ENCODE measurements at places on chromosomes 2 and 18.

DNA sequence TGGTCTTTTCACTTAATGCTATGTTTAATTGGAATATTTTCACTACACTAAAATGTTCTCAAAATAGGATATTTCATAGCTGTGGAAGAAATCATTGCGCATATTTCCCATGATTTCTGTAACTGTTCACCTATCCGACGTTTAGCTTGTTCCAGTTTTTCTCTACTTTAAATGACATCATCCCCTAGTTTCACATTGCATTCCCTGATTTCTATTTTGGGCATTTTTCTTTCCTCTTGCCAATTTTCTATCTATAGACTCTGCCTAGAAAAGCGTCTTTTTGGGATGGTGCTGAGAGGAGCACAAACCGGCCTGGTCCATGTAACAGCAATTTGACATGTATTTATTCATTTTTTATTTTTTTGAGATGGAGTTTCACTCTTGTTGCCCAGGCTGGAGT lies 163.4 kb downstream of the SH3RF3 start:
- DNase-seq: no peak

GRCh38 chr2:25586726-25587144 lies 86.6 kb downstream of the DTNB start:
- no peak for DNase-seq

DNA sequence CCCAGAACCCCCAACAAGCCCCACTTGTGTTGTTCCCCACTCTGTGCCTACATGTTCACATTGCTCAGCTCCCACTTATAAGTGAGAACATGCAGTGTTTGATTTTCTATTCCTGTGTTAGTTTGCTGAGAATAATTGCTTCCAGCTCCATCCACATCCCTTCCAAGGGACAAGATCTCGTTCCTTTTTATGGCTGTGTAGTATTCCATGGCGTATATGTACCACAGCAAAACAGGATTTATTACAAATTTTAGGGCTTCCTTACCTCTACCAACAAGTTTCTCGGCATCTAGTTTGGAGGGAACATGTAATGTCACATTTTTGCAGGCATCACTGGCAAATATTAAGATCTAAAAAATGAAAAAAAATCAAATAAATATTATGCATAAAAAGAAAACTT lies 8.9 kb downstream of the DSC2 start:
- DNase-seq: no peak

- no peak for DNase-seq
Measured at GRCh38 chr2:123999681-124000080, 25.4 kb upstream of the CNTNAP5 start.

DNA sequence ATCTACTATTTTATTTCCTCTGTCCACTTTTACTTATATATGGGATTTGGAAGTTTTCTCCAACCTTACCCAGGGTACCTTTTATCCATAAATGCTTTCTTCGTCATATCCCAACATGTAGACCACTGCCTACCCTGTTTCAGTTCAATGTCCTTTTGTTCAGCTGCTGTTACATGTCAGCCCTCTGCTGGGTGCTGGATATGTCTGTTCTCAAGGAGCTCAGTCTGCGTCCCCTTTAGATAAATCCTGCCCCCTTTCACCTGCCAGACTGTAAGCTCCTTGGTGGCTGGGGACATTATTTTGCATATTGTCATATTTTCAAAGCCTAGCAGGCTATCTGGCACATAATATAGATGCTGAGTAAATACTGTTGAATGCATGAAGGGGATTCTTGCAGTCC lies 53.2 kb downstream of the NEMP2 start:
- DNase-seq: no peak

DNA sequence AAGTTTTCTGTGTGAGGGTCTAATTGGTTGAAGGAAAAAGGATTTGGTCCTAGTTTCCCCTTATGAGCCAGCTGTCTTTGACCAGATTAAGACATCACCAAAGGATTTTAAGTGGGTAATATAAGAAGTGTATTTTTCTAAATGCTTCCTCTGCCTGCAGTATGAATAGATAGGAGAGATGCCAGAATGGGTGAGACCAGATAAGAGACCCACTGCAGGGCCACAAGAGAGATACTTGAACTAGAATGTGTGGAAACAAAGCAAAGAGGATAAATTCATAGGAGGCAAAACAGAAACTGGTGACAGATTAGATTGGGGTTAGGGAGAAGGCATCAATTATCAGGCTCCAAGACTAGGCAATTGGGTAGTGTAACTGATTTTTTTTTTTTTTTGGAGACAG lies 1.1 kb upstream of the HDHD2 start:
- DNase-seq: no peak

- peak; percentile 83 for DNase-seq
Measured at GRCh38 chr2:74481961-74482800, 617 bp downstream of the CCDC142 start.

DNA sequence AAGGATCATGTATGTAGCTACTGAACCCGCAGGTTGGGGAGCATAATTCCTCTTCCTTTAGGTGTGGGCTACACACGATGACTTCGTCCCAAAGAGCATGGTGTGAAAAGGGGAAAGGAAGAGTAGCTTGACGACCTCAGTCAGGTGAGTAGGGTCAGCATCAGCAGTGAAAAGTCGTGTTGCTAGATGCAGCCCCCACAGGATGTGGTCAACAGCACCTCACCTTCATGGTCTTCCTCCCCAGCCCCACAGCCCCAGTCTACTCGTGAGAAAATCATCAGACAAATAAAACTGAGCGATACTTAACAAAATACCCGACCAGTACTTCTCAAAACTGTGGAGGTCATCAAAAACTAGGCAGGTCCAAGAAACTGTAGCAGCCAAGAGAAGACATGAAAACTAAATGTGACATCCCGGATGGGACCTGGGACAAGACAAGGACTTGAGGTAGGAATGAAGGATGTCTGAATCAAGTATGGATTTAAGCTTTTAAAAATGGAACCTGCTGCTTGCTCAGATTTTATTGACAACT lies 77.5 kb upstream of the NFATC1 start:
- DNase-seq: no peak

GRCh38 chr2:28678175-28678855 lies 73.3 kb upstream of the PPP1CB start:
- no peak for DNase-seq

DNA sequence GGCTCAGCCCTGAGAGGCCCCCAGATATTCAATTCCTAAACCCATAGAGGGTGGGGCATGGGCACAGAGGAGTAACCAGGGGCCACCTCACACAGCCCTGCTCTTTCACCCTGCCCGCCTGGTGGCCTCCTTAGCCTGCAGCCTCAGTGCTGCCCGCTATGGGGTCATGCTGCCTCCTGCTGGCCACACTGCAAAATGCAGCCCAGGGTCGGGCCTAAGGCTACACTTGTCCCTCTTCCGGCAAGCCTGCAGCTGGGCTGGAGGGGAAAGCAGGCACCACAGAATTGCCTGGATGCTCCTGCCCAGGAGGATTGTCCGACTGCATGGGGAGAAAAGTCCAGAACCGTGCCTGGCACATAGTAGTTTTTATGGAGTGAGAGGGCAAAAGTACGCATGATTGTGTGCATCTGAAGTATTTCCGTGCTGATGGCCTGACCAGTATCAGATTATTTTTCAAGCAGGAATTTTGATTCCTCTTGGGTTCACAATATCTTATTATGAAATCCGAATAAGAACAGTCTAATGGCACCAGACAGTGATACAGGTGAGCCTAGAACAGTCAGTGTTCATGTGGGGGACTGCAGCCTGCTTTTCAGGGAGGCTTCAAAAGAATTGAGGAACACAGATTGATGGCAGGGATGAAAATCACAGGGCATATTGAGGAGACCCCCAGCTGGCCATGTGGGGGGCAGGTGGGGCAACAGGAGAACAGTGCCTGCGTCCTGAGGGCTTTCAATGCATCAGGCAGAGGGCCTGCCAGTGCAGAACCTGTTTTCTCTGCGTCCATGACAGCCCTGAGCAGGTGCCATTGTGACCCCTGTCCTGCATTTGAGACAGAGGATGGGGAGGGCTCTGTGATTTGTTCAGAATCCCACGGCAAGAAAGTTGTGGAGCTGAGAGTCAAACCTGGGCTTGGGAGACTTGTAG lies 51.2 kb upstream of the ALPP start:
- peak; percentile 98 for DNase-seq

DNA sequence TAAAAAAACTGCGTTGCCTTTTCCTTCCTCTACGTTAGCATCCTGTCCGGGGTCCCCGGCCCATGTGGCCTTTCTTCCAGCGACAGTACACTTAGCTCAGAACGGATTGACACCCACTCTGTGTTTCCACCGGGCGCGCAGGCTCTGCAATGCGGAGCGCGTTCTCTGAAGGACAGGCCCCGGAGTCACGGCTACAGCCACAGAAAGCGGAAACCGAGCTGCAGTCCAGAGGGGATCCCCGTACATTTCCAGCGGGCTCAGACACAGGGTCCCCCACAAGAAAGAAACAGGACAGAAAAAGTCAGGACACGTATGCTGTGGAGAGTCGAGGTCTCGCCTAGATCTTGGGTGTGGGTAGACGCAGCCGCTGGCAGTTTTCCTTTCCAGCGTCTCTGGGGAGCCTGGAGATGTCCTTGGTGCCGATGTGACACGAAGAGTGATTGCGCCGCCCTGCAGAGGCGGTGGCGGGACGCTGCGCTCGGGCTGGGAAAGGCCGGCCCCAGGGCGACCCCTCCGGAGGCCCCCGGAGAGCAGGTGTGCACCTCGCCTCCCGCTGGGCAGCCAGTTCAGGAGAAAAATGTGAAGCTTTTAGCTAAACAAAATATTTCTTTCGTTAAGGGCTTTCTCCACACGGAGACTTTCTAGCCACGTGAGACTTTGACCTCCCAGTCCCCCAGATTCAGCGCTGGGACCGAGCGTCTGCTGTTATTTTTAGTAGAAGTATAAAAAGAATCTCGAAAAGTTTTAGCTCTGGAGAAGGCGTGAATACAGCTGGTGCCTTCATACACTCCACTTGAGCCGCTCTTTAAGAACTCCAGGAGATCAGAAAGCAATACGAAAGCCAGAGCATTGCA lies 1.3 kb upstream of the ACKR3 start:
- peak; percentile 76 for DNase-seq

- no peak for DNase-seq
Measured at GRCh38 chr18:1425679-1426078, 521.0 kb downstream of the ADCYAP1 start.

DNA sequence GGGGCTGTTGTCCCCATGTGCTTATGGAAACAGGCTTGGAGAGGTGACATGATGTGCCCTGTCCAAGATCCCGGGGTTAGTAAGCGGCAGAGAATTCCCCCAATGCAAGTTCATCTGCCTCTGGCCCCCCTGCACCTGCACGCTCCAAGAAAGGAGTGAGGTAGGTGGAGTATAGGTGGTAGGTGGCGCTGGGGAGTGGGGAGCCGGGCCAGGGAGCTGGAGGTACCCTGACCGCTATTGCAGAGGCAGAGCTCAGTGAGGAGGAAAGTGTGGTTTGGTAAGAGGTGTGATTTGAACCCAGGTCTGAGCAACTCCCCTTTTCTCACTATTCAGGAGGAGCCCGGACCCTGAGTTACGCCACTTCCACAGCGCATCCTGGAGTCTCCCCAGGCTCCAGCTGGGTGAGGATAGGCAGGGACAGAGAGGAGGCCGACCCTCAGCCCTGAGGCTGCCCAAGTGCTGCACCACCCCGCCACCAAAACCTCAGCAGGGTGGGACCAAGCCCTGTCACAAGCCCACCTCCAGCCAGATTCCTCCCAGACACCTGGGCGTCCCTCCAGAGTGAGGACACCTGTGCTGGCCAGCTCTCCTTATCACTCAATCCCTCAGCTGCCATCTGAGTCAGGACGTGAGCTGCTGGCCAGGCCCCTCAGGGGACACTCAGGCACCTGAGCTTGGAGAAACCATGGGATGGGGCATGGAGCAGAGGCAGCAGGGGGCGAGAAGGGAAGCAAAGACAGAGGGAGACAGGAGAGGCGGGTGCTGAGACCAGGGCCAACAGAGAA lies 5.6 kb downstream of the HAAO start:
- DNase-seq: no peak

DNA sequence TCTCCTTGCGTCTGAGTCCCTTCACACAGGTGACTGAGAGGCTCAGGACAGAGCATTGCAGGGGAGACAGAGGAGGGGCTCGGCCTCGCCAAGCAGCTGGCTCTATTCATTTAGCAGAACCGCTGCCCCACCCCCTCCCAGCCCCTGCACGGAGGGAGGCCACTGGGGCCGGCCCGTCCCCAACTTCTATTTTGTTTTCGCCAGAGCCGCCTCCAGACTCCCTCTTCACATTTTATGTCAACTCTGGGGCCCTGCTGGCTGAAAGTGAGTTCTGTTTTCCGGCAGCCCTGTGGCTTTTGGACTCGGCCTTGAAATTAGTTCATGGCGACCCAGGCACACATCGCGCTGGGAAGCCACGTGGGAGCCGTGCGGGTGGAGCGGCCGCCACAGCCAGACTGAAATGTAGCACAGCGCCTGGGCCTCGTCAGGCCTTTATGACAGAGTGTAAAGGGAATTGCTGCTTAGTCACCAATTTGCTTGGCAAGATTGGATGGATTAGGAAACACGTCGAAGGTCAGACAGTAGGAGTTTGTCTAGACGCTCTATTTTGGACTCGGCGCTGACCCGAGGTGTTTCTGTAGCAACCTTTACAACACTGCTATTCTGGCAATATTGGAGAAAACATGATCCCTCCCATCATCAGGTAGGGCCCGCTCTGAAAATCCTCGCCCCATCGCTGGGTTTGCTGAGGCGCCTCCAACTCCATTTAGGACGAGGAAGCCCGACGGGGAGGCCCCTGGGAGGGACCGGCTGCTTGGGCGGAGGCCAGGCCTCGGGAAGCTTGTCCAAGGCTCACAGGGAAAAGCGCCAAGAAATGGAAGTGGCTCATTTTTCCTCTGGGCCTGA lies 90.7 kb upstream of the CTDP1 start:
- no peak for DNase-seq

DNA sequence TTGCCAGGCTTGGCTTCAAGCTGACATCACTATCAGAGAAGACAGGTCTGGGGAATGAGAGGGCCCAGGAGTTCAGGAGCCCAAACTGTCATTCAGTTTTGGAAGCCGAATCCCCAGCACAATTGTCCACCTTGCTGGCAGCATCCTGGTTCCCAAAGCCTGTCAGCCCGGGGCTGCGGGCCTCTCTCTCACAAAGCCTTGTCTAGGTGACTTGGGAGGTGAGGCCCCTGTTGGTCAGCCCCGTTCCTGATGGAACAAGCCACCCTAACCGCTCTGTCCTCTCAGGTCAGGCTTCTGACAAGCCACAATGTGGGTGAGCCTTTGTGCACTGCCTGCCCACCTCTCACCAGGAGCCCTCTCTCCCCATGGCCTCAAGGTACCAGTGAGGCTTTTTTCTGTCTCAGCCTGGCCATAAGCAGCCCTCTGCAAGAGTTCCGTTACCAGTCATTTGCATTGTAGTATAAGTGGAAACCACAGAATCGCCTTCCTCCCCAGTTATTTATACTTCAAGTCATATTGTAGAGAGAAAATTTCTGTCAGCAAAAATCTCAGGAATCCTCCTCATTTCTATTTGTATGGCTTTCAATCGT lies 100.6 kb downstream of the MSH2 start:
- DNase-seq: peak; percentile 37

DNA sequence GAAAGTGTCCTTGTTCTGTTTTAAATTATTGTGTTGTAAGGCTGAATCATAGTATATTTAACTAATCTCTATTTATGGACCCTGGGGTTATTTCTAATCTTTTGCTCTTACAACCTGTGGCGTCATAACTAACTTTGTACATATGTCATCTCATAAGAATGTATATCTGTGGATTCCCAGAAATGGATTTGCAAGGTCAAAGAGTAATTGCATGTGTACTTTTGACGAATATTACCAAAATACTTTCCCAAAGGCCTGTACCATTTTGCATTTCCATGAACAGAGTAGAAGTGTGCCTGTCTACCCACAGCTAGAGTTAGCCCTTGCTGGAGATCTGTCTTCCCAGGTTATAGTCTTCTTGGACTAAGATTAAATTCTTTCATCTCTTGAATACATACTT lies 42.8 kb downstream of the SEMA4F start:
- DNase-seq: no peak
